ENCODE measurements at places on chromosomes 1 and 21.

DNA sequence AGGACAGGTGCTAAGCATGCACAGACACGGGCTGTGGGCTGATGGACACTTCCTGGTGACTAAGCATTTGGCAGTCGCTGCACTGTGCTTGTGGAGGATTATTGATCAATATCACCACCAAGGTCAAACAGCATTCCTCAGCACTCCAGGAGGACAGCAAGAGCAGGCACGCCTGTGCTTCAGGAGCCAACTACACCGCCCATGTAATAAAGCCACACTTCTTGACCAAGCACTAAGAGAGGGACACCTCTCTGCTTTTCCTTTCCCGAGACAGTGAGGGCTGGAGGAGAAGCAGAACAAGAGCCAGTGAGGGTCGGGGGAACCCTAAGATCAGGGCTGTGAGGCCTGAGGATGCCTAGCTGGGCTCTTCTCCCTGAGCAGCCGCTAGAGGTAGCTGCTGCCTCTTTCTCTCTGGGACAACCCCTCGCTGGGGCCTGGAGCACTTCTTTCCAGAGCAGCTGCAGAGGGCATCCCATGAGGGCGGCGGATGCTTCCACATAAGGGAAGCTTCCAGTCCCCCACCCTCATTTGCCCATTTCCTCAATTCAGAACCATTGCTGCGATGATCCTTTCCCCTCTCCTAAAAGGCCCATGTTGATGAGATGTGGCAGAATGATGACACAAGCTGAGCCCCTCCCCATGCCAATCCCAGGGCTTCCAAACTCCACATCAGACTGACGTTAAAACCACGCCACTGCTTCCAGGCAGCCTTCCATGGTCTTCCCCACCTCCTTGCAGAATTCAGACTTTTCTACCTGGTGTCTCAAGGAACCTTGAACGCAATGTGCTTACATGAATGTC is 19.1 kb downstream of the RAB7B start:
- DNase-seq: no peak

DNA sequence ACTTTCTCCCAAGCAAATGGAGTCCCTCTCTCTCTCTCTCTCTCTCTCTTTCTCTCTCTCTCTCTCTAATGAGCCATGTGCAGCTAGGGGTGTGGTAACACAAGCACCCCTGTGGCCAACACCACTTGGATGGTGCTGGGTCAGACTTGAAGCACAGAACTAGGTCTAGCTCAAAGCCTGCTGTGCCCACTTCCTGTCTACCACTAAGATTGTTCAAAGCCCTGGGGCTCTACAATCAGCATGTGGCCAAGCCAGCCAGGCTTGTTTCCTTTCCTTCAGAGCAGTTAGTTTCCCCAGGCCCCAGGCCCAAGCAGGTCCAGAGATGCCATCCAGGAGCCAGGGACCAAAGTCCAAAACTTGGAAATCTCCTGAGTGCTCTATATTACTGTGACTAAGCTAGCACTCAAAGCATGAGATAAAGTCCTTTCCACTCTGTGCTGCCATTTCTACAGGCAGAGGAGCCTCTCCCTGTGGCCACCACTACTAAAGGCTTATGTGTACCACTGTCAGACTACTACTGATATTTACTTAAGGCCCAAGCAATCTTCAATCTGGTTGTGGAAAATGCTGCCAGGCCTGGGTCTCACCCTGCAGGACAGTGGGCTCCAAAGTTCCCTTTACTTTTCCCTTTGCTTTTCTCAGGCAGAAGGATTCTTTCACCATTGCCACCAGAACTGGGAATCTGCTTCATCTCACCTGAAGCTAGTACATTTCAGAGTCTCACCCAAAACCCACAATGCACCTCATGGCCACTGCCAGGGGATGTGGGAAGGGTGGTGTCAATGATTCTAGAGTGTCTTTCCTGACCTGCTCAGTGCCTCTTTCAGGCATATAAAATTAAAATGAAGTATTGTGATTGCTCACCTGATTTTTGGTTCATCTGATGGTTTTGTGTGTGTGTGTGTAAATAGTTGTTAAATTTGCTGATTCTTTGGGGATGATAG is 999.5 kb downstream of the NCAM2 start:
- no peak for DNase-seq

- DNase-seq: no peak
These were observed 113.1 kb upstream of the FGGY start for GRCh38 chr1:59183749-59184317.

DNA sequence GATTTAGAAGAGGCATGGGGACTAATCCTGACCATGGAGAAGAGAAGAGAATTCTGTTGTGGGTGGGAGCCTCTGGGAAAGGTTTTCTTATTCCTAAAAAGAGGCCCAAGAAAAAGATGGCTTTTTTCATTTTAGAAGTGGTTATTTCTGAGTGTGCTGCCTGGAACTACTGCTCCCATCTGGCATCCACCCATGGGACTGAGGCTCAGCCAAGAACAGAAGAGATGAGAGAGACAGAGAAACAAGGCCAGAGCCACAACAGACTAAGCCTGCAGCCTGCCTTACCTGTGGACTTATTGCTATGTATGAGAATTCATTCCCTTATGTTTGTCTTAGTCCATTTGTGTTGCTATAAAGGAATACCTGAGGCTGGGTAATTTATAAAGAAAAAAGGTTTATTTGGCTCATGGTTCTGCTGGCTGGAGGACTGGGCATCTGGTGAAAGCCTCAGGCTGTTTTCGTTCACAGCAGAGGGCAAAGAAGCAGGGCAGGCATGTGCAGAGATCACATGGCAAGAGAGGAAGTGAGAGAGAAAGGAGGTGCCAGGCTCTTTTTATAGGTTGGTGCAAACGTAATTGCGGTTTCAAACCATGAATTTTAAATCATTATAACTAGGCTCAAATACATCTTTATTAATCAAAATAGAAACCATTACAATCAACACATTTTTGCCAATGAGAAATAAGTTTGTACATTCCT is 57.5 kb upstream of the PRDM2 start:
- DNase-seq: no peak

DNA sequence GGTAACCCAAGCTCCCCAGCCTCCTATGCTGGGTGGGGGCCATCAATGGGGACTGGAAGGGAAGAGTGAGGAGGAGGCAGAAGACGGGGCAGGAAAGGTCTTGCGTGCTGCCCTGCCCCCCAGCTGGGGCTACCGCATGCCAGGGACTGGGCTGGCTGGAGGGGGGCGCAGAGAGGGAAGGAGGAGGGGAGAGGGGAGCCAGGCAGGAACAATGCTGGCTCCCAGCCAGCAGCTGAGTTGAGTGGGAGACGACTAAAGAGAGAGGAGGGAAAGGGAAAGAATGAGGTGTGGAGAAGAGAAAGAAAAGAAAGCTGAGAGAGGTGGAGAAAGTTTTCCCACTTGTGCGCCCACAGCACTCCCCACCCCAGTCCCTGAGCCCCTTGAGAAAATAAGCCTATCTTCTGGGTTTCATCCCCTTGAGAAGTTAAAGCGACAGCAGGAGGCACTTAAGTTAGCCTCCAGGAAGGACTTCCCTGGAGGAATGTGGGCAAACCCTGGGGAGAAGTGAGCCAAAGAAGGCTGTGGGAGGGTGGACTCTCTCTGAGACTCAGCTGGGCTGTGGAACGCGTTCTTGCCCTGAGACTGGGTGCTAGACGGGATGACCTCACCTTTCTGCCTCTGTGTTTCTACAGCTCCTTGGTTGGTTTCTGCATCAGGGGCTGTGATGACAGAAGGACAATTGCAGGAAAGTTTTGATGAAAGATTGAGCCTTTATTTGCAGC is 12.9 kb upstream of the NES start:
- no peak for DNase-seq

DNA sequence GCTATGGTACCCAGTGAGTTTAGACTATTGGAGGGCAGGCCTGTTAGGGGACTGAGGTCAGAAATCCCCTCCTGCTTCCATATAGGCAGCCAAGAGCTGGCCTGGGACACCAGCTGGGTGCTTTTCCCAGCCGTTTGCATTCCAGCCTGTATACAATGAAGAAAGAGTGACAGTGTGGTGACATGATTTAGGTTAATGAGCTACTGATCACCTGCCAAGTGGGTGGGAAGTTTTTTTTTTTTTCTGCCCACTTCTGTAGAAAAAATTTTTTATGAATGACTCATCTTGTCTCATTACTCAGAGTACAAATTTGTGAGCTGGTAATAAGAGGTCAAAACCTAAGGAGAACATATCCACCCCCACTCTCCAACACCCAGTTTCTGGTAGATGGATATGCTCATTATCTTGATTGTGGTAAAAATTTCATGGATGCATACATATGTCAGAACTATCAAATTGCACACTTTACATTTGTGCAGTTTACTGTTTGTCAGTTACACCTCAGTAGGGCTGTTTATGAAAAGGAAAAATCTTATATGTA is 16.4 kb upstream of the CGN start:
- DNase-seq: no peak

All from T follicular helper cell (primary cell).